ENCODE measurements at places on chromosomes 7 and 10.

DNA sequence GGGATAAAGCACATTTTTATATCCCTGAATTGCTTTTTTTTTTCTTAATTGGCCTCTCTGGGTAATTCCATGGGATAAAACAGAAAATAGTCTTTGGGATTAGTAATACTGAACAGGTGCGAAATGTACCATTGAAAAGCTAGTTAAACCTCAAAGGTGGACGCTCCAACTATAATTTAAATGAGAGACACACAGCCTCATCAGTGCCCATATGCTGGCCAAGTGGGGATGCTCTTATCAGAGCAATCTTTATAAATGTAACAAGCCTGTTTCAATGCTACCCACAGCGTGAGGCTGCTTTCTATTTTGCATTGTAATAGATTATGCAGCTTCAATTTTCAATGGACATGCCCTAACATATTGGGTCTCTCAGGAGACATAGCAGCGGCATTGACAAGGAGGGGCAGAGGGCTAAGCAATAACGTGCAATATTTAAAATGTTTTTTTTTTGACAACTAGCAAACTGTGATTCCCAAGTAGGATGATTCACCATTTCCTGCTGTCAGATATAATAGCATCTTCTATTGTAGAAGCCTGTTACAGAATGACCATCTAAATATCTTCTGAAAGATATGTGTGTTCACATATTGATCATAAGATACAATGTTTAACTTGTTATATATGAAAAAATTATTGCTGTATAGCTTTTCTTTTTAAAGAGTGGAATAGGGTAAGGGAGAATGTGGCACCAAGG is 91.3 kb upstream of the BET1 start:
- peak; percentile 6 for DNase-seq

- DNase-seq, result no peak
Observed at GRCh38 chr10:131425752-131426533, 114.4 kb upstream of the TCERG1L start.

DNA sequence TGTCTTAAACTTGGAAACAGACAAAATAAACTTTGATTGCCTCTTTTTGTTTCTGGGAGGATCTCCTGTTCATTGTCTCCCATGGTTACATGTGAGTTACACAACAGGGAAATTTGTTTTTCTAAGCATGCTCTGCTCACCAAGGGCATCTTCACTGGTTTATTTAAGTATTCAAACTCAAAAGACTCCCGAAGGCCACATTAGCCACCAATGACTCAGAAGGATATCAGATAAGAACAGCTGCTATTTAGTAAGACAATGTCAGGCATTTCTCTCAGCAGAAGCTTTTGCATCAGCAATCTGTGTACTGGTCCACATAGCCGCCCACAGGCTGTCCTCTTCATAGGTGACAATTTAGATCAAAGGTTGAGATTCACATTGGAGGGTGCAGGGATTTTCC is 19.3 kb downstream of the OR6B1 start:
- peak; percentile 72 for DNase-seq

DNA sequence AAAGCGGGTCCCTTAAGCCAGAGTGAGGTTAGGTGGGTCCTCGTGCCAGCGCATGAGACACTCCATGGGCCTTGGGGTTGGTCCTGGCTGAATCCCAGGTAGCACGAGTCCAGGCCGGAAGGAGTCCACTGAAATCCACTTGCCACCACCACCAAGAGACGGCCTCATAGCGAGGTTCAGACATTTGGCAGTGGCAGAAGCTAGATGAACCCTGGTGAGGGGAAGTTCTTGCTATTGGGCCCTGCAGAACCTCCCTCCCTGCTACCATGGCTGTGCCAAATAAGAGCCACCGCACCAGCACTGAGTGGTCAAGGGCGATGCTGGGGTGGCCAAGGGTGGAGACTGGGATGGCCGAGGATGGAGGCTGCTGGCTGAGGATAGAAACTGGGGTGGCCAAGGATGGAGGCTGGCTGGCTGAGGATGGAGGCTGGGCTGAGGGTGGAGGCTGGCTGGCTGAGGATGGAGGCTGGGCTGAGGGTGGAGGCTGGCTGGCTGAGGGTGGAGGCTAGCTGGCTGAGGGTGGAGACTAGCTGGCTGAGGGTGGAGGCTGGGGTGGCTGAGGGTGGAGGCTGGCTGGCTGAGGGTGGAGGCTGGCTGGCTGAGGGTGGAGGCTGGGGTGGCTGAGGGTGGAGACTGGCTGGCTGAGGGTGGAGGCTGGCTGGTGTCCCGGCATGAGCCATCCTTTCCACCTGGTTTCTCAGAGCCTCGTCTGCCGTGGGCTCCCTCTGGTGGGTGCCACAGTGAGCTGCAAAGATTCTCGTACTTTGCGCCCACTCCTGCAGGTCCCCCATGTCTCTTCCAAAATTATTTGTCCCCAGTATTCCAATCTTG is 88.2 kb downstream of the ELFN1 start:
- peak; percentile 45 for DNase-seq

DNA sequence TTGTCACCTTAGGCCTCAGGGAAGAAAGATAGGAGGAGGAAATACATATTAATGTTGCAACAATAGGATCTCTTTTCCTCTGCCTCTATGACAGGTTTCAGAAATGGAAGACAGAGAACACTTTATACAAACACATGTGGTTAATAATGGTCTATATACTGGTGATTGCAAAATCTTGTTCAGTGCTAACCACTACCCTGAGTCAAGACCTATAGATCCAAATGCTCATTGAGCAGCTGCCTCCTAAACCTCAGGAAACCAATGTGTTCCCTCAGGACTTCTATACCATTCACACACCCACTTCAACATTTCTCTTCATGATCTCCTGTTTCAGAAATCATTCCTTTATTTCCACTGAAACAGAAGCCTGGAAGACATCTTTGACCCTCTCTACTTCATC is 32.5 kb upstream of the VWDE start:
- no peak for DNase-seq

DNA sequence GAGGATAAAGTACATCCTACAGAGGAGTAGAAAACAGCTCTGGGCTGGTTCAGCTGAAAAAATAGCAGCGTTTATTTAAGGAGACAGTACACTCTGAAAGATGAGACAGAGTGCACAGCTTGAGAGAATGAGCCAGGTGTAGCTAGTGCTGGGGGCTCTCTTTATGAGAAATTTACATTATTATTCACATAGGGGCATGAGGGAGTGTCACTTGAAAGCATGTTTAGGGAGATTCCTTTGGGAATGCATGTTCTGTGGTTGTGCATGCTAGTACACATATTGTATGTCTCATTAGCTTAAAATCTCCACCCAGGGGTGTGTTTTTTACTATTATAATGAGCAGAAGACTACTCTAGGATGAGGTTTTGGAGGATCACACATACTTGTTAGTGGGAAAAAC is 1224.4 kb downstream of the REEP3 start:
- DNase-seq, result no peak

GRCh38 chr10:121900443-121901174 is 27.2 kb downstream of the ATE1 start:
- DNase-seq, result peak; percentile 69

DNA sequence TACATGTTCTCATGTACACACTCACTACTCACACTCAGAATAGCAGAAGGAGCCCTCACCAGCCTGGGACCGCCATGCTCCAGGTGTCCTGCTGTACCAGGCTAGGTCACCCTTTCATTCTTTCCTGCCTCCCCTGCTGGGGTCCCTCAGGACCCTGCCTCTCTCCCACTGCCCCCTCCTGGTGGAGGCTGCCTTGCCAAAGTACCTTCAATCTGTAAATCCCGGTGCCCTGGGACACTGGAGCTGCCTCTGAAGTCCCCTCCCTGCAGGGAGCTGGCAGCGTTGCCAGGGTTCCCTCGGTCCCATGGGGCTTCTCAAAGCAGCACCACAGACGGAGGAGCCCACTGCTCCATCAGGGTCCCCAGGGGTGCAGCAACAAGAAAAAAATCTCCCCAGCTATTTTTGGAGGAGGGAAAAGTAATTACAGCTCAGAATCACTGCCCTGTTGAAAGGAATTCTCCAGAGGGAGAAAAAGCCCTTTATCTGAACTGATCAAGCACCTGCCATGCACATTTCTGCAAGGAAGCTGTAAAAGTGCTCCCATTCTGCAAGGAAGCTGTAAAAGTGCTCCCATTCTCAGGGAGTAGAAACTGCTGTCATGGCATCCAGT is 259.9 kb downstream of the PTPRN2 start:
- DNase-seq, result no peak

DNA sequence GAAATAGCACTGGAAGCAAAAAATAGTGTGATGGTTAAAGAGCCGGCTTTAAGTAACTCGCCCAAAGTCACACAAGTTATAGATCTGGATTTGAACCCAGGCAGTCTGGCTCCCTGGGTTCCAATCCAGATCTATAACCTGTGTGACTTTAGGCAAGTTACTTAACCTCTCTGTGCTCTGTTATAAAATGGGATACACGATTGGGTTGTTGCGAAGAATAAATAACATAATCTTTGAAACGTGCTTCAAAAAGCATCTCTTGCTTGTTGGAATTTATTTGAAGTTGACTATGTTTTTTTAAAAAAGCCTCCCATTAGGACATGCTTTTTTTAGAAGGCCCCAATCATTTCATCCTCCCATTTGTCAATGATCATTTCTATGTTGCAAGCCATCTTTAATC is 3.5 kb upstream of the LCOR start:
- no peak for DNase-seq

- peak; percentile 63 for DNase-seq
Observed at GRCh38 chr7:19117870-19118608, 603 bp upstream of the TWIST1 start.

- DNase-seq, result no peak
Observed at GRCh38 chr7:142303650-142304049, 45.8 kb upstream of the PRSS58 start.

GRCh38 chr10:106338486-106338885 is 826.0 kb downstream of the SORCS1 start:
- peak; percentile 44 for DNase-seq

GRCh38 chr7:23467806-23468525 is 2.3 kb downstream of the IGF2BP3 start:
- DNase-seq, result peak; percentile 45

DNA sequence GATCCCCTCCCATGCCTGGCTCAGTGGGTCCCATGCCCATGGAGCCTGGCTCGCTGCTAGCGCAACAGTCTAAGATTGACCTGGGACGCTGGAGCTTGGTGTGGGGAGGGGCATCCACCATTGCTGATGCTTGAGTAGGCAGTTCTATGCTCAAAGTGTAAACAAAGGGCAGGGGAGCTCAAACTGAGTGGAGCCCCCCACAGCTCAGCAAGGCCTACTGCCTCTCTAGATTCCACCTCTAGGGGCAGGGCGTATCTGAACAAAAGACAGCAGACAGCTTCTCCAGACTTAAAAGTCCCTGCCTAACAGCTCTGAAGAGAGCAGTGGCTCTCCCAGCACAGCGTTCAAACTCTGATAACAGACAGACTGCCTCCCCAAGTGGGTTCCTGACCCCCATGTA is 31.2 kb upstream of the FFAR4 start:
- no peak for DNase-seq

GRCh38 chr7:24669971-24670591 is 87.2 kb downstream of the GSDME start:
- DNase-seq, result no peak

DNA sequence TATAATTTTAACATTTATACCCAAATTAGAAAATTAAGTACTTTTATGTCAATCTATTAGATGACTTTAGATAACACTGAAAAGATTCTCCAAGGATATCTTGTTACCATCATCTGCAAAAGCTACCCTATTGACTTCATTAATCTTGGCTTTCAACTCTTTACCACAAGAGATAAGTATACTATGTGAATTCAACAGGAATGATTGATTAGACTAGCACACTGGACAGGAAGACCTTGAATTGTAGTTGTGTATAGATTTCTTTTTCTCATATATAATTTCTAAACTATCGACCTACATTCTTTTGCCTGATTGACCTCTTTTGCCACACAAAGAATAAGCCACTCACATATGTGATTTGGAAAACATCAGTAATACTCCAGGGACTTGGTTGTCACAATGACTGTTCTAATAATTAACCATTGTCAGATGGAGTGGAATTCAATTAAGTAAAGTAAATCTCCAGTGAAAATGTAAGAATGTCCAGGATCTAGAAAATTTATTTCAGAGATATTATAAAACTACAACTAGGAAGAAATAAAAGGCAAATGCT is 1132.0 kb downstream of the SORCS1 start:
- no peak for DNase-seq

DNA sequence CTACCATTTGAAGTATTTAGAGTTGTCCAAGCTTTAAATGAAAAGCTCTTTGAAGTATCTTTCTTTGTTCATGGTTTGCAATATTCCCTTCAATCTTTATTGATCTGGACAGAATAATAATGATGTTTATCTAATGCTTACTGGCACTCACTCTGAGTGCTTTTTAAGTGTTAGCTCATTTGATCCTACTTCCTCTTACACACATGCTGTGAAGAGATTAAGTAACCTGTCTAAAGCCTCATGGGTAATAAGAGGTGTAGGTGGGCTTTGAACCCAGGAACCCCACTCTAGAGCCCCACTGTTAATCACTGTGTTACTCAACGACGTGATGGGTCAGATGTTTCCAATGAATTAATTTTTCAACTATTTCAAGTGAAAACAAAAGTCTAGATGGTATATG is 31.1 kb upstream of the ADD3 start:
- DNase-seq, result no peak

- peak; percentile 54 for DNase-seq
Observed at GRCh38 chr7:20597339-20597738, 18.1 kb upstream of the ABCB5 start.

GRCh38 chr7:93028610-93029009 is 89.2 kb downstream of the SAMD9 start:
- DNase-seq, result no peak

- DNase-seq, result no peak
Observed at GRCh38 chr10:35937546-35937945, 295.4 kb upstream of the FZD8 start.

DNA sequence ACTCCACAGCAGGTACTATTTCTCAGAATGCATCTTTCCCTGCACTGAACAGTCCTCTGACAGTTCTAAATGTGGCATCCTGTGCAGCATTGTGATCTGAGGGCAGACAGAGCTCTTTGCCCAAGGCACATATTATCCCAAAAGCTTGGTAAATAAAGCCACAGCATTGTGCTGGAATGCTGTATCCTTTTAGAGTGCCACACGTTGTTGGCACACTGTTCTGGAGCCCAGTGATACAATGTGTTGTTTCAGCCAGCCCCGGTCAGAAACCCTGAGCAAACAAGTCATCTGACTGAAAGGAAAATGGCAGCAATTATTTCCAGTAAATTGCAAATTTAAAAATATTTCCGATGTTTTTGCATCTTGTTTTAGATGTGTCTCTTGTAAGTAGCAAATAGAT is 45.4 kb downstream of the NAMPT start:
- no peak for DNase-seq

DNA sequence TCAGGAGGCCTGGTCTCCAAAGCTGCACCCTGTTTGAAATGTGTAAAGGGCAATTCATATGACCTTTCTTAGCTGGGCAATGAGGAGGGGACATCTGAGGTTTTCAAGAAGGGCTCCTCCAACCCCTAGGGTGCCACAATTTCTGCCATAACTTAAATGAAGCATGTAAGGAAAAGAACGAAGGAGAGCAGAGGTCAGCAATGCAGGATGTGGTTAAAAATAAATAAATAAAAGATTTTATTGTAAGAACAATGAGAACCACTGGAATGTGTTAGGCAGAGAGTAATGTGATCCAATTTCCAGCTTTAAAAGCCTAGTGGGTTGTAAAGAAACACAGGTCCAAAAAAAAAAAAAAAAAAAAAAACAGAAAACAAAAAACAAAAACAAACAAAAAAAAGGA is 673.1 kb downstream of the TNS3 start:
- DNase-seq, result peak; percentile 89
